ENCODE measurements at places on chromosomes 3 and 15.

GRCh38 chr15:80580106-80580505 lies 115.0 kb upstream of the ABHD17C start:
- DNase-seq, result no peak

- DNase-seq, result no peak
Observed at GRCh38 chr3:170356596-170357175, 829 bp upstream of the SKIL start.

- no peak for DNase-seq
Observed at GRCh38 chr3:115990669-115991068, 367.4 kb downstream of the GAP43 start.

DNA sequence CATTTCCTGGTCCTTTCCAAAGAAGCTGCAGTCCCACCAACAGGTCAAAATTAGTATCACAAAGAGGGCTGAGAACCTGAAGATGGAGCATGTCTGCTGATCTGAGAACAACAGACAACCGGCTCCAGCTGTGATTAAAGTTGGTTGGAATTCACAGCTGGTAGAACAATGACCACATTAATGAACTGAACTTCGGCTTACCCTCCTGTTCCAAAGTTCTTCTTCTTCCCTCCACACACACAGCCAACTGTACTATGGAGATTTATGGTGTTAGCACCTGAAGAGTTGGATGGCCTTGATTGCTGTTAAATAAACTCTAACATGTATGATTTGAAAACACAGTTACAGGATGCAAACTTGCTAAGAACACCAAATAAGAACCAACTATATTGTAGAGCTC lies 27.4 kb upstream of the ROPN1 start:
- DNase-seq, result no peak

DNA sequence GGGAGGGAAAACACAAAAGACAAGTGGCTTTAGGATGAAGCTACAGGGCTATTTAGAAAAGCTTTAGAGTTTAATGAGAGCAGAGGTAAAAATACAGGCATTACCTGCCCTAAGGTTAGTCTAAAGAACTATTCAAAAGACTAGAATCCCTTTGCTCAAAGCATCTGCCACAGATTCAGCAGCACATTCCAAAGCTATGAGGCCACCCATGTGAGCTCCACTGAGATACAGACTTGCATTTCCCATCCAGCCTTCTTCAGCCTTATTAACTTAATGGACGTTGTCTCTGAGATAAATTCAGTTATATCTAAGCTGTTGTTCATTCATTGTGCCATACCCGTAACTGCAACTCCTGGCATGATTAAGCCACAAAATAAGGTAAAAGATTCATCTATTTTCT lies 25.4 kb downstream of the CXCR6 start:
- DNase-seq, result no peak

DNA sequence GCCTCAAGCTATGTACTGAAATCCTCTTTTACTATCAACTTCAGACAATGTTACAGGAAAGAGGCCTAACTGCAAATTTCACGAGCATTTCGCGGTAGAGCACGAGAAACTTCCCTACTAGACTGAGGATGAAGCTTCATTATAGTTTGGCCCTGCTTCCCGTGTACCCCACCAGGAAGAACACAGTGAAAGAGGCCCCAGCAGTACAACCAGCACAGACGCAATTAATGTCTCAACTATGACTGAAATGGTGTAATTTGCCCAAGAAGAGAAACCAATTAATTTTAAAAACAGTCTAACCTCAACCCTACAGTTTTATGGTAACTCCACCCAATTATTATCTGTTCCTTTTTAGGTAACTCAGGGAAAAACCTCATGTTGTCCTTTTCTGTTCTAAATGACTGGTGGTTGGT lies 12.1 kb downstream of the CHSY1 start:
- no peak for DNase-seq

DNA sequence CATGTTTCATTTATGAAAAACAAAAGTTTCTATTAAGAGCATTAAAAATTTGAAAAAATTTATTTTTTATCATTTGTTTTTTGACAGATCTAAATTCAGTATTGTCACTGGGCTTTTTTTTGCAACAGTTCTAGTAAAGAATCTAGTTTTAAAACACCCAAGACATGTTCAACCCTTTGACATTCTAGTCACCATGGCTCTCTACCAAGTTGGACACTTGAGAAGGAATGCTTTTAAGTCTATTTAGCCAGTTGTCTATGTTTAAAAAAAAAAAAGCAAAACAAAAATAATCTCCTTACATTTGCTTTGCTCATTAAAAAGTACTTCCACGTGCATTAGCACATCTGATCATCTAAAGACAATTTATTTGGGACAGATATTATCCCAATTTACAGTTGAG lies 417.5 kb downstream of the RSL24D1 start:
- DNase-seq, result no peak

- DNase-seq, result no peak
Observed at GRCh38 chr3:81676706-81677456, 84.6 kb downstream of the GBE1 start.

All from stimulated activated CD4-positive, alpha-beta T cell treated with anti-CD3 and anti-CD28 coated beads, Interleukin-12 subunit alpha, Interleukin-12 subunit beta, amount 100 ng/mL, for 24 hours (primary cell).